Stimulated activated CD8-positive, alpha-beta memory T cell treated with anti-CD3 and anti-CD28 coated beads, Interleukin-7, amount 100 ng/mL, for 48 hours (primary cell): ENCODE measurements at places on chromosomes 5 and 9.

DNA sequence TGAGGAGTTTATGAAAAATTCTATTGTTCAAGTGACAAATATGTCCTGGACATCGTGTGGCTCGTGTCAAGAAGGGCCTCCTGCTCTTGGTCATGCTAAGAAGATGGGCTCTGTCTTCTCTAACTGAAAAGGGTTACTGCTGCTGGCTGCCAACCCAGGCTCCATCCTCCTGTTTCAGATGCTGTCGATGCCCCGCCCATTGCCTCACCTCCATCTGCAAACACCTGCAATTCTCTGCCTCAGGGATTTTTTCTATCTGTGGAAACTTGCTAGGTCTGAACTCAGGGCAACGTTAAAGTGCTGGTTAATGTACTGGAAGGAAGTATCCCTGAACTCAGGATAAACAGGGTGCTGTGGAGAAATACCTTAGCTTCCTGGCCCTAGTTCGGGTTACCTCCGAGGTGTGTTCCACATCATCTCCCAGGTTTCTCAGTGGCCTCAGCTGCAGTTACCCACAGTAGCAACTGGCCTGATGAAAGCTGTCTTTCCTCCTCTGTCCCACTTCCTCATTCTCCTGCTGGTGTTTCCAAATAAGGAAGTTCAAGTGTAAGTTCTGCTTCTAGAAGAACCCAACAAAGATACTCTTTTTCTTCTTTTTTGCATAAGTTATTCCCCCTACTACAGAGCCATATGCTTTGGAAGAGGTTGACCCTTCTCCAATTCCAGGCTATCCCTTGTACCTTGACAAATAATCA is 151.7 kb upstream of the SMIM23 start:
- DNase-seq = no peak

- DNase-seq = no peak
Measured at GRCh38 chr9:38346811-38347210, 45.7 kb upstream of the ALDH1B1 start.

DNA sequence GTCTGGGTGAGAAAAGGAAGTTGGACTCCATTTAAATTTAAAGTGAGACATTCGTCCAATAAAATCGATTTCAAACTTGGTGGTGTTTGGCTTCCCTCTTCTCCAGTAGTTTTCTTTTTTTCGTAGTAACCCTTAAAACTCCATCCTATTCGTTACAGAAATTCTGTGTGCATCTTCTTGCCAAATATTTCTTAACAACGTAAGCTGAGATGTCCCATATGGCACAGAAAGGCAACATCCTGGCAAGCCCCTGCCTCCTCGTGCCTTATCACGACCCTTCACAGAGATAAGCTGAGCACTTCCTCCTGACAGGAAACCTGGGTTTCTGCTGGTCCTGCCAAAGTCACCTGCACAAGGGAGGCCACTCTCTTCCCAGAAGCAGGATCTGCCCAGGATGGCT is 11.8 kb upstream of the ADAMTS2 start:
- DNase-seq = no peak

- DNase-seq = no peak
Measured at GRCh38 chr9:136316896-136317676, 10.3 kb upstream of the GPSM1 start.

DNA sequence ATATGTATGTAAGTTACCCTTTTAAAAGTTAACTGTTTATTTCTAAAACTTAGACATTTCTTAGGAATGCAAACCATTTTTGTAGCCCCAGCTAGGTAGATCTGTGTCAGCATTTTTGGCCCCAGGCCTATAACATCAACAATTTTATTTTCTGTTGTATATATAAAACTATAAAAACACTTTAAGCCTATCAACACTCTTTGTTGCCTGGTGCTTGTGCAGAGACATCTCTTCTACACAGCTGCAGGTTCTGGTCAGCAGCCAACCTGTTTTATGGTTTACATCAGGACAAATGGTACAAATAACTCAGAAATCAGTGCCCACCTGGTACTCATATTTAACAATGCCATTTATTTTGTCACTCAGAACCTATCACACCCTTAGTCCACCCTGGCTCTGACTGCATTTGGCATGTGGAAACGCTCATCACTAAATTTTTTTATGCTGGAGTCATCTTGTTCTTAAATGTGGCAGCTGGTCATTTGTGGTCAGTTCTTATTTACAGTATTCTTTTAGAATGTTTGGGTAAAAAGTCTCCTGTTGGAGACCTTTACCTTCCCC is 173.4 kb downstream of the DNAH5 start:
- no peak for DNase-seq

GRCh38 chr5:56608217-56608925 is 207.0 kb upstream of the MAP3K1 start:
- DNase-seq = no peak

DNA sequence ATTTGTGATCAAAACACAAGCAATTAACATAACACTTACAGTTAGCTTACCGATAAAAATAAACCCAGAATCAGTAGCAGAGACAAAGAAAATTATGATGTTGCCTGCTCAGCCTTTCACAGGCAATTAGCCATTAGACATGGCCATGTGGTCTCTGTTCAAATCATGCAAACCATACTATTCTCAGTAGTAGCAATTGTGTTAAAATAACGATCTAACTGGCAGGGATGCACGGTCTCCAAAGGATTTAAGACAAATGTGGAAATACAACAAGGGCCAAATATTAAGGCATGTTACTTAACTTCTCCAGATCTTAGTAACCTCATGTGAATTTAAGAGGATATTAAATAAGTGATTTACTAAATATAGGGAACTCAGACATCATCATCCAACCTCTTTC is 59.5 kb downstream of the PTBP3 start:
- DNase-seq = no peak

- no peak for DNase-seq
Measured at GRCh38 chr5:151952238-151952637, 27.6 kb upstream of the GLRA1 start.

- no peak for DNase-seq
Measured at GRCh38 chr5:74433255-74433895, 207.2 kb downstream of the ENC1 start.

- no peak for DNase-seq
Measured at GRCh38 chr5:159850160-159850559, 66.1 kb upstream of the ADRA1B start.

- DNase-seq = no peak
Measured at GRCh38 chr5:58517198-58517597, 26.0 kb downstream of the GAPT start.

- DNase-seq = no peak
Measured at GRCh38 chr5:158525663-158526062, 574.1 kb downstream of the EBF1 start.

DNA sequence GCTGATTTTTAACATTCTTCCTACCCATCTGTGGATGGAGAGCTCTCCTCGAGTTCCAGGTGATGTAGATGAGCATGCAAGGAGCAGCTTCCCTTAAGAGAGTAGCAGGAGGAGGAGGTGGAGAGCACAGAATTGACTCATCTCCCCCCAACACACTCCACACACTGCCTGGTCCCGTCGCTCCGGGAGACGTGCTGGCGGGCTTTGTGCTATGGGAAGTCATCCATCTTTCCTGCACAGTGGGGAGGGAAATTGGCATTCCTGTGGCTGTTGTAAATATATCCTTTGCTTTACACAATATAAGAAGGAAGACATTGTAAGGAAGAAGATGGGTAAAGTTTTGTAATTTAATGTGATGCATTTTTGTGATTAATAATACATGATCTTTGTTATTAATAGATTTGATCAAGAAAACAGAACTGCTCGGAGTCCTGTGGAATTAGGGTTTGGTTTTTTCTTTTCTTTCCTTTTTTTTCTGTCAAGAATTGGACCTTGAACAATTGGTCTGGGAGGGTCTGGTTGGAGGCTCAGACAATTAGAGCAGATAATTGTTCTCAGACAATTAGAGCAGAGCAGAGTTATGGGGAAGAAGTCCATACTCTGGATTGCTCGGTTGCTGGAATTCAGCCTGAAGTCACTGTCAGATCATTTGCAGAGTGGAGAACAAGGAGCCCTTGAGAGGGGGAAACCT is 297.8 kb downstream of the GADD45G start:
- no peak for DNase-seq

GRCh38 chr5:62182802-62183201 is 123.2 kb upstream of the KIF2A start:
- DNase-seq = no peak

GRCh38 chr9:33146298-33146697 is 20.8 kb downstream of the B4GALT1 start:
- DNase-seq = no peak

DNA sequence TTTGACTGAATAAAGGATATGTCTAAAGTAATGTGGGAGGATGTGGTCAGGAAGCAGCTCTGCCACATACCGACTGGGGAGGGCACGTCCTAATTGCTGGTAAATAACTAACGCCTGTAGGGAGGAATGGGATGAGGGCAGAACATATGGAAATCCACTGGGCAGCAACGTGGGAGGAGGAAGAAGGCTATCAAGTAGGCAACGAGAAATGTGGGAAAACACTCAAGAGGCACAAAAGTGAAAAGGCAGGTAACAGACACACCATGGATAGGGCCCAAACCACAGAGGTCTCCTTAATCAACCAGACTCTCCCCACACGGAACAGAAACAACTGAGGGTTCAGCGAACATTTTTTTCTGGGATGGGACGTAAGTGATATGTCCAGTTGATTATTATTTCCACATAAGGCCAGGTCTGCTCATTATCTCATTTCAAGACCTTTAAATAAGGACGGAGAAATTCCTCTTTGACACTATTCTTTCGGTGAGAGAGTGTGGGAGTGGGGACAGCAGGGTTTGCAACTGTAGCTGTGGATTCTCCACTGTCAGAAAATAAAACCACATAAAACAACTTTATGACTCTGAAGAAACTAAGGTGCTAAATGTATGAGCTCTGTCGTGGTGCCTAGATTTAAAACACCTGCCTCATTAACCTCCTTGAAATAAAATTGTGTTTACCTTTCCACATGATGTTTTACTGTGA is 17.0 kb downstream of the IARS1 start:
- DNase-seq = no peak

DNA sequence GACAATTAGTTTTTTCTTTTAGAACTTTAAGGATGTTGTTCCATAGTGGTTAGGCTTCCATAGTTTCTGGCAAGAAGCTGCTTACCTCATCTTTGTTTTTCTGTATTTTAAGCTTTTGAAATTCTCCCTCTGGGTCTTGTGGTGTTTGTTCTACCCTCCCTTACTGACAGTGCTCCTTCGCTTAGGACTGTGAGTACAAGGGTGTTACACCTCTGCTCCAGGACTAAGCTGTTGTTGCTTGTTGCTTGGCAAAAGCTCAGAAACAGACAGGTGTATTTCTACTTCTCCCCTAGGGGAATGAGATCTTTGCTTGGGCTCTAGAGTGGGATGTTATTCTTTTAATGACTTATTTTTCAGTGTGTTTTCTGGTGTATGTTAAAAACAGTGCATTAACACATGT is 225.2 kb downstream of the WDR70 start:
- no peak for DNase-seq

DNA sequence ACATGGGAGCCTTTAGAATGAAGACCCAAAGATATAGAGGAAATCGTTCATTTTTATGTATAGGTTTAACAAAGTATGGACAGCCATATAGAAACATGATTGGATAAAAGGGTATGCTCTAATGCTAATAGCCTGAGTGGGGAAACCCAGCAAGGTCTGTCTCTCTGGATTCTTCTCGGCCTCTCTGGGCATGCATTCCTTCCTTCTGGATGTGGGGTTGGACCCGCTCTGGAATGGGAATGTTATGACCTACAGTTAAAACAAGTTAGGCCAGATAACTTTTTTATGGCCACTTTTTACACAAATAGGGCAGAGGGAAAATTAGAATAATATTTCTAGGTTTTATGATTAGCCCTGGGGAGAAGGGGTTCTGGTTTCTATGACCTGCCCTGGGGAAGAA is 103.2 kb downstream of the ARSB start:
- no peak for DNase-seq
